Left lung (tissue), 14 donors: ENCODE measurements at places on chromosomes 5 and 9.

DNA sequence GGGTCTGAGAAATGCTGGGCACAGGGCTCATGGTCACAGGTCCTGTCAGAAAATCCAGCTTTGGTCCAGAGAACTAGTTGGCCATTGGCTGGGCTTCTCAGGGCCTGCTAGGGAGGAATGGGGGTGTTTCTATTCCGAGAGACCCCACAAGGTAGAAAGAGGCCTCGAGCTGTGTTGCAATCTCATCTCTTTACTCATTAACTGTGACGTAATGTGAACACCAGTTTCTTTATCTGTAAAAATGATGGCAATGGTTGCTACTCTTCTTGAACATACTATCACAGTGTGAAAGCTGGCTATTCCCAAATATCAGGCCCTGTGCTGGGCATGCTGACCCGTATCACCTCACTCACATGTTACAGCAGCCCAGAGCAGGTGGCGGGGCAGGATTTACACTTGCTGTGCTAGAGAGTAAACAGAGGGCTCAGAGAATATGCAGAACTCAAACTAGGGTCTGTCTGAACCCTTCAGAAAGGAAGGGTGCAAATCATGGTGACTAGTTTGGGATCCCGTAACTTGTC is 35.7 kb upstream of the SLC25A51 start:
- DNase-seq = no peak

- DNase-seq = no peak
Observed at GRCh38 chr9:72173080-72173479, 23.8 kb downstream of the GDA start.

DNA sequence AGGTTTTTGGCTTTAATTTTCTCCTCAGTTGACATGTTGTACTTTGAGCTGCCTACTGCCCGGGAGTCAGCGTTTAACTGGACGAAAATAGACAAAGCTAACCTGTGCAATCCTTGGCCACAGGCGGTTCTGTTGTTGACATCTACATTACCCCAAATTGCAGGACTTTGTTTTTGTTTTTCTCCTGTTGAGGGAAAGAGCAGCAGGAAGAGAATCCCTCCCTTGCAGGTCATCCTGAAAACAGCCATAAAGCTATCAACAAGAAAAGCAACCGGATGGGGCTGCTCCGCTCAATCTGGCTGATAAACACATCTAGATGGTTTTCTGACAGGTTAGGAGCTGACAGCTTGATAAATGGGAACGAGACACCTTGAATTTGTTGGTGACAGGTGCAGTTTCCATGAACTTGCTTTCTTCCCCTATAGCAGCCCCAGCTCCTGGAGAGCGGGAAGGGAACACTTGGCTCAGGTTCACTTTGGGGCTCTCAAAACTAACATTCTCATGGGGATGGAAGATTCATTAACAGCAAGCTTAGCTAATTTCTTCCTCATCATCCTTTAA is 331.5 kb downstream of the SLIT3 start:
- DNase-seq = no peak

DNA sequence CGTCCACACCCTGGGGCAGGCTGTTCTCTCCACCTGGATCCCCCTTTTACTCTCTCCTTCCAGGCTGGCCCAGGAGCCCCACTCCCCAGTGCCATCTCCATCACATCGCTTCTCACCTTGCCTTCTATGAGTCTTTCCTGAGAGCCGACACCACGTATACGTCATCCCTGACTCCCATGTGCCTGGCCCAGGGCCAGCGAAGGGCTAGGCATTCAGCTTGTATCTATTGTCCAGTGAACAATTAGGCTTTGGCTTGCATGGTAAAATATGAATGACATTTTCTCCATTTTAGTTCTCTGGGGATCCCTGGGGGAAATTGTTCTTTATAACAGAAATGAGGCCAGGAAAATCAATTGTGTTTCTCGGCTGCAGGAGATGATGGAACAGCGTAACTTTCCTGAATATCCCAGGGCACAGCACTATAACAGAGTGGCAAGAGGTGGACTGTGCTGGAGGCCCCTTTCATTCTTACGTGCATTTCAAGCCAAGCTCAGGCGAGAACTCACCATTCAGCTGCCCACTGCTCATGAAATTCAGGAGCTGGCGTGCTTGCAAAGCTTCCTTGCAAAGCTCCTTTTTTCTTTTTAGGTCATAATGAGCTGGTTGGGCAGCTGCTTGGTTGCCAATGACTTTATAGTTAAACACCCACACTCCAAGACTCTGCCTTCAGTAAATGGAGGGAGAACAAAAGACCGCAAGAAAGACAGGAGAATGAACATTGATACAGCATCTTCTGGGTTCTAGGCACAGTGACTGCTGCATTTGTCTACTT is 37.7 kb downstream of the NSG2 start:
- no peak for DNase-seq

- DNase-seq = no peak
Observed at GRCh38 chr5:105350486-105351140, 1788.0 kb upstream of the NUDT12 start.

GRCh38 chr5:58484505-58484904 is 6.7 kb upstream of the GAPT start:
- no peak for DNase-seq

DNA sequence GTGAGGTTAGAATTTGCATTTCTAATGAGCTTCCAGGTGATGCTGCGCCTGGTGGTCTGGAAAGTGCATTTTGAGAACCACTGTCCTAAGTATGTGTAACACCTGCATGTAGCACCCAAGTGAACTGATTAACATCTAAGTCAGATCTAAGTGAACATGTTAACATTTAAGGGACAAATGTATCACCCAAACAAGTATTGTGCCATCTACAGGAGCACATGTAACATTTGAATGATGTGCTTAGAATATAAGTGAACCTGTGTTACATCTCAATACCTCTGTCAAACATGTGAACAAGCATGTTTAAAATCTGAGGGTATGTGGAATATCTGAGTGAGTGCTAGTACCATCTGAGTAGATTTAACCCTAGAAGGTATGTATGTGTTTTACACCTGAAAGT is 68.7 kb downstream of the PLPPR1 start:
- DNase-seq = no peak

DNA sequence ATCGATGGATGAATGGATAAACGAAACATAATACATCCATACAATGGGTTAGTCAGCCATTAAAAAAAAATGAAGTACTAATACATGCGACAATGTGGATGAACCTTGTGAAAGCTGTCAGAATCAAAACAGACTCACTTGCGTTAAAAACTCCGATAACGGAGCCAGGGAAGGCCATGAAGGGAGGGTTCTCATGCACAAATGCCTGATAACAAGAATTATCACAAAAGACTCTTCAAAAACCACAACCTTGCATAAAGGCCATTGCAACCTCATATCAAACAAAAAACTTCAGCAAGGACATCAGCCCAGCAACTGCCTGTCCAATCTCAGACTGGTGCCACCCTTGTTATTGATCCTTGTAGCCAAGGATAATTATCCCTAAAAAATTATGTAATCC is 13.7 kb downstream of the ERMP1 start:
- no peak for DNase-seq

DNA sequence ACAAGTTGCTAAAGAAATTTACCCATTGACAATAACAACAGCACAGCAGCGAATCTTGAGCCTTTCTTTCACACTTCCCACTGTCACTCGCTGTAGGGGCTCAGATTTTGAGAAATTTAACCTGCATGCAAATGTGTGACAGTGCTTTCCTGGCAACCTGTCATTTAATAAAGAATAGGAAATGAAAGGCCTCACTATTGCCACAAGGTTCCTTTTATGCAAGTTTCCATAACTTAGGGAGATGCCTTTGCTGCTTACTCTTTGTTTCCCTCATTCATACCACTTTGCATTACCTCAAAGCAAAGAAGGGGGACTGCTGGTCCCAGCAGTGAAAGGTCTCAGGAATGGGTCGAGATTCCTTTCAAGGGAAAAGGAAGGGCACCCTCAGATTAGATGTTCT is 49.5 kb downstream of the PTCD2 start:
- no peak for DNase-seq

- no peak for DNase-seq
Observed at GRCh38 chr5:157598350-157598936, 22.9 kb upstream of the ADAM19 start.

DNA sequence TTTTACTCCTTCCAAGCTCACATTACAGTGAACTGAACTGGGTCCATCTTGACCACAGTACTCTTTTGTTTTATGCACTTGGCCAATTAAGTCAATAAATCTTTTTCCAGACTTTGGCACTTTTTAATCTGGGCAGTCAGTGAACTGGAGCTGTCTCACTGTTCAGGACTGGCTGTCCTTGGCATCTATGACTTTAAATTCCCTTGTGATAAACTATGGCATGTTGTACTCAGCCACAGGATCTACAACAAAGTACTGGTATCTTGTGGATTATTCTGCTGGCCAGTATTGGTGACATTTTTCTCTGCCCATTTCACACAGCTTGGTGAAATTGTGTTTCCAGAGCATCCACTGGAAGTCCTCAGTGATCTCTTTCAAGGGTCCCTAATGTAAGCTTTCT is 1144.8 kb upstream of the SEMA6A start:
- no peak for DNase-seq

DNA sequence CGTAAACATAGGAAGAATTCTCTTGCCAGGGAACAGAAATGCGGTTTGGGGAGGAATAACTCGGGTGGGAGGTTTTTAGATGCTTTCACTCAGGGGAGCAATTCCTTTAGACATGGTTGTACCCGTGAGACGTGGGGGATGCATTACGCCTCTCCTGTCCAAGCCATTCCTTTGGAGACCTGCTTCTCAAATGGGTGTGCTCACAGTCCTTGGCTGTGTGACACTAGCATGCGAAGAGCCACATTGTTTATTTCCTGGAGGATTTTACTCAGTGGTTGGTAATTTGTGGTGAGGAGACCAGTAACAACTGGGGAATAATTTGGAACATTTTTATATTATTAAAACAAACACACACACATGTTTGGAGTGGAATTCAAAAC is 18.5 kb downstream of the COL15A1 start:
- DNase-seq = no peak

GRCh38 chr9:114076237-114077161 is 1.6 kb downstream of the AMBP start:
- no peak for DNase-seq

DNA sequence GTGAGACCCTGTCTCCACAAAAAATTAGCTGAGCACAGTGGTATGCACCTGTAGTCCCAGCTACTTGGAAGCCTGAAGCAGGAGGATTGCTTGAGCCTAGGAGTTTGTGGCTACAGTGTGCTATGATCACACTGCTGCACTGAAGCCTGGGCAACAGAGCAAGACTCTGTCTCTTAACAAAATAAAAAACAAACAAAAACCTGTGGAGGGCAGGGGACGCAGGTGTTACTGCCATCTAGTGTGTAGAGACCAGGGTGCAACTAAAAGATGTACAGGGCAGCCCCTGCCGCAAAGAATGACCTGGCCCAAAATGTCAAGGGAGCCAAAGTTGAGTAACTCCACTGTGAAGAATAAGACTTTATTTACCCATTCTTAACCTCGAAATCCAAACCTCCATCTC is 27.1 kb downstream of the ASPN start:
- DNase-seq = no peak

DNA sequence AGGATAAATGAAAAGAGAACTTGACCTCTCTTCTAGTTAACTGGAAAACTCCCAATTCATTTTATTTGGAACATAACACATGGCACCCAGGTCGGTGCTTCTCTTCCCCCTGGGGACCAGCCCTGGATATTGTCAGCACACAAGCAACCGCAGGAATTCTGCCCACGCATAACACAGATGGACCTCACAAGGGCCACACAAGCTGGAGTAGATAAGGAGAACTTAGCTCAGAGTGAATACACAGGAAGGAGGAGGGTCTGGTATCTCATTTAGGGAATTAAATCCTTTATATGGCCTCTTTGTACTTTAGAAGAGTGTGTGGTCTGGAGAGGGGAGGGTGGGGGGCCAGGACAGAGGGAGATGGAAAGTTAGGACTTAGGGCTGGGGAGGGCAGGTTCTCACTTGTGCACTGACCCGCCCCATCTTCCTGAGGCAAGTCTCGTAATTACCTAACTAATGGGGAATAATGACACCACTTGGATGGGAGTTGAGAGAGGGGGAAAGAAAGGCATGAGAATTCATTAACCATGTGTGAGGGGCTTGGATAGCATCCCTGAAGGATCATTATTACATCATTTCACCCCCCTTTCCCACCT is 341.2 kb upstream of the WWC1 start:
- peak; percentile 13 for DNase-seq

DNA sequence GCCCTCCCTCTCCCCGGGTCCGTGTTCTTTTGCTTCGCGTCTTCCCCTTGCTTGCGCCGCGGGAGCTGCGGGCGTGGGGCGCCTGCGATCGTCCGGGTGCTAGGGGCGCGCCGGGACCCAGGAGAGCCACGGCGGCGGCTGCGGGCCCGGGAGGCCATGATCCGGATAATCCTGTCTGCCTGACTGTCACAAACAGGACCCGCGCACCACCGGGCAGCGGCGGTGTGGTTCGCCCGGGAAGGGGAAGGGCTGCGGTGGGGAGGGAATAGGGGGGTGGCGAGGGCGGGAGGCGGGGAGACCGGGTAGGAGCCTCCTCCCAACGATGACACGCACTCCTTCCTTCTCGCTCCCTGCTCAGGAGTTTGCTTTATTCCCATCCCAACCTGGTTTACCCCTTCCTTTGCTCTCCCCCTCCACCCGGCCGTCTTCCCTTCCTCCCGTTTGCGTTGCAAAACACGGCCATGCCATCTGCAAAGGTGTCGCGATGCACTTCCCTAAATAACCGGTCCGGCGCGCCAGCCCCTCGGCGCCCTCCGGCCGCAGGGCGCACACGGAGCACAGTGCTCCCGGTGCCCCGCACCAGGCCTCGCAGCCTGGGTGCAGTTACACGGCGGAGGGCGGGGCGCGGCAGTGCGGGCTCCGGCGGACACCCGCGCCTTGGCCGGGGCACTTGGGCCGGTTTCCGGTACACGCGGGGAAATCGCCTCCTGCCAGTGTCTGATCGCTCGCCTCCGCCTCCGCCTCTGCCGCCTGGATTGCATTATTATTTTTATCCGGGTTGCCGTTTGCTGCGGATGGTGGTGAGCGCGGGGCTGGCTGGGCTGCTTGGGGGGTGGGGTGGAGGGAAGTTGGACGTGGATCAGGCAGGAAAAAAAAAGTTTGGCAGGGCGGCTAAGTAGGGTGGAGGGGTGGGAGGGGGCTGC is 1.5 kb downstream of the SMARCA2 start:
- DNase-seq = peak; percentile 92

DNA sequence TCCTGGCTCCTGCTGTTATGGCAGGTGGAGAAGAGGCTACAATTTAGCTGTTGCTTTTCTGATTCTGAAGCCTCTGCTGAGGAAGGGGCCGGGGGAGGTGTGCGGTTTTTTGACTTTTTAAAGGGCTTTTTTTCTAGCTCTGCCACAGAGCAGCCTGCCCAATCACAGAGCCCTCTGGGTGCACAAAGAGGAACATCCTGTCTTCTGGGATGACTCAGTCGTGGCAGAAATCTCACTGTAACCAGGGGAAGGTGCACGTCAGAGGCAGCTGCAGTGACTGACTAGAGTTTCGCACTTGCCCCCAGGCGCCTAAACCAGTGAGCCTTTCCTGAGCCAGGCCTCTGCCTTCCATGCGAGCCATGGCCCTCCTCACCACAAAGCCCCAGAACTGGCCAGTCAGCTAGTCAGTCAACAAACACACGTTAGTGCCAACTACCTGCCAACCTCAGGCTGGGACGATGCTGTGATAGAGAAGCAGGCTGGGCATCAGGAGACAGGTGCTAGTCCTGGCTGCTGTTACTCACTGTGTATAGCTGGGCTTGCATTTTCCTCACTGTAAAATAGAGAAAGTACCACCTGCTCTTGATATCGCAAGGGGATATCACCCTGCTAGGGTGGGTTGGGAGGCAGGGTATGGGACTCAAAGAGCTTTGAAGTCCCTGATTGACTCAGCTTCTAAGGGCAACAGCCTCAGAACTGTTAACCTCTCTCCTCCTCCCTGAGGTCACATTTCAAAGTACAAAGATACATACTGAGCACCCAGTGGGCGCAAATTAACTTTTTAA is 2.2 kb downstream of the AKNA start:
- no peak for DNase-seq
